ENCODE measurements at places on chromosomes 3 and 15. TPM values are rescaled to one million over a fixed set of nuclear protein-coding genes. Genes with fewer than 3 reads are reported as not detected.

The PLCL2 gene
- total RNA-seq: 16.5 TPM

The CTXN2 gene
- 0.85 TPM for total RNA-seq

The SLC49A4 gene
- 20.0 TPM for total RNA-seq

The A4GNT gene
- not detected for total RNA-seq

The SENP8 gene
- 5.4 TPM for total RNA-seq

The SPATA12 gene
- total RNA-seq: 0.41 TPM

The PLIN1 gene
- total RNA-seq: 0.18 TPM

The GCSAM gene
- 0.10 TPM for total RNA-seq

The MST1R gene
- 0.64 TPM for total RNA-seq

The DPPA4 gene
- total RNA-seq: 0.36 TPM

The CCDC39 gene
- total RNA-seq: 0.09 TPM

The ECE2 gene
- 0.50 TPM for total RNA-seq

The C3orf85 gene
- not detected for total RNA-seq

Data from motor neuron (in vitro differentiated cells).